ENCODE measurements at places on chromosomes 1 and 21.

DNA sequence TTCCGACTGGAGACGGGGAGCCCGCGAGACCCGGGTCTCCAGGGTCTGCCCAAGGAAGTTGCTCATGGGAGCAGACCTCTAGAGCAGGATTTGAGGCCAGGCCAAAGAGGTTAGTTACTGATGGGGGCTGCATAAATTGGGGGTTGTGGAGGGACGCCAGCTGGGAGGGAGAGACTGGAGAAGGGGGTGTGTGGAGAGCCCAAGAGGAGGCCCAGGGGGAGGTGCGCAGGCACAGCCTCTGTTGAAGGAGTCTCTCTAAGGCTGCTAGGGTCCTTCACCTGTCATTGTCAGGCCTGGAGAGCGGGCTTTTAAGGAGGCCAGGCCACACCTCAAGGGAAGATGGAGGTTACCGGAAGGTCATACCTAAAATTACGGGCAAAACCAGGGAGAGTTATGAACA lies 363 bp downstream of the PLA2G5 start:
- DNase-seq, result no peak

DNA sequence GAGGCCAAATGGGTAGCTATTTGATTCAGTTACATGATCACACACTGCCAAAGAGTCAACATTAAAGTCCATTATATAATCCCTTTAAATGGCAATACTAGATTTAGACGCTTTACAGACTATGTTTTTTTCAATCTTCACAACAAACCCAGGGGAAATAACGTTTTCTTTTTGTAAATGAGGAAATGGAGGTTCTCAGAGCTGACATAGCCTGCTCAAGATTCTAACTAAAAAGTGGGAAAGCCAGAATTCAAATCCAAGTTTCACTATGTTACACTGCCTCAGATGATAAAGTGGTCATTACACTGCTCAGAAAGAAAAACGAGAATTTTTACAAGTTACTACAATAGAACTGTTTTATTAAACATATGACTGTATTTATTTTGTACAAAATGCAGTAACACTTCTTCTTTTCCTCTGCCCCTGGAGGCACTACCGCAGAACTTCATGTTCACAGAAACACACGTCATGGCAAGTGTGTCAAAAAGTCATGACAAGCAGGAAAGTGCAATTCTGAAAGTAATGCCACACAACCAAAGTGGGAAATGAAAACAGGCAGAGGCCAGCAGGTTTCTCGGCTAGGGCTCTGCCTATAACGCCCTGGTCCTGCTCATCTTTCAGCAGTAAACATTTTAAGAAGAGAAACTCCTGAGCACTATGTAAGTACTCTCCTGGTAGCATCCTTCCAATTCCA lies 19.0 kb downstream of the THEMIS2 start:
- no peak for DNase-seq

DNA sequence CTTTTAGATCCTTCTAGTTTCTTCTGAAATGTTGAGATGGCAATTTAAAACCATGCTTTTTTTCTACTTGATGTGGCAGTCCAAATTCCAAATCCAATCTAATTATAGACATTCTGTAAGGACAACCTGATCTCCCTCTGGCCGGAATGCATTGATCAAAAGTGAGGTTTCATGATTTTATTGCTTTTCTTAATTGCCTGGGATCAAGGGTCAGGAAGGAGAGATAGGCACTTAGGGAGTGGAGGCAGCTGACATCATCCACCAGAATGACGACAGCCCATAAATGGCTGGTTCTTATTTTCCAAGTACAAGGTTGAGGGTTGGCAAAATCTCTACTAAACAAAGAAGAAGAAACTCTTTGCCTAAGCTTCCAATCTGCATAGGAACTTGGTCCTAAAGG lies 46.4 kb upstream of the SCCPDH start:
- DNase-seq, result no peak

GRCh38 chr1:67189953-67190352 lies 23.7 kb downstream of the IL23R start:
- DNase-seq, result no peak

GRCh38 chr1:29876902-29877301 lies 640.6 kb downstream of the PTPRU start:
- DNase-seq, result no peak

- no peak for DNase-seq
Measured at GRCh38 chr1:82091729-82092128, 291.0 kb downstream of the ADGRL2 start.

GRCh38 chr1:224113545-224113917 lies 380 bp upstream of the FBXO28 start:
- DNase-seq, result no peak

GRCh38 chr21:32437729-32438128 lies 25.2 kb downstream of the EVA1C start:
- no peak for DNase-seq

DNA sequence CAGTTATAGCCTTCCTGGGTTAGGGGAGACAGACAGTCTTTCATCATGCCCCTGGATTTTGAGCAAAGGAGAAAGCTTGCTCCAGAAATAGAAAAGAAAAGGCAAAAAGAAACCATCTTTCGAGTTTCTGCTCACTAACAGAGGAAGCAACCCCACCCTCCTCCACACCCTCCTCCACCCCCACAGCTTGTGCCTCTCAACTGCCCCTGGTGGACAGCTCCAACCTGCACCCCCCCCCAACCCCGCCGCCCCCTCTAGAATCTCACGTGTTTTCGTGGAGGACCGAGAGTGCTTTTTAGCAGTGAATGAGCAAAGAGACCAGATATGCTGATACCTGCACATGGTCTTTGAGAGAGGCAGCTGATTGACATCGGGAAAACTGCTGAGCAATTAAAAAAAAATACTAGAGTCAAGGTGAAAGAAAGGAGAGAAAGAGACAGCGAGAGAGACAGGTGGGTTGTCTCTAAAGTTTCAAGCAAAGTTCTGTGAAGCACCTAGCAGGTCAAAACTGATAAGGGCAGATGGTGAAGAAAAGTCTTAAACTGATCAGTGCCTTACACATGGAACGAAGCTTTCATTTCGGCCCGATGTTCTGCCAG lies 358.3 kb downstream of the KIF26B start:
- peak; percentile 59 for DNase-seq

DNA sequence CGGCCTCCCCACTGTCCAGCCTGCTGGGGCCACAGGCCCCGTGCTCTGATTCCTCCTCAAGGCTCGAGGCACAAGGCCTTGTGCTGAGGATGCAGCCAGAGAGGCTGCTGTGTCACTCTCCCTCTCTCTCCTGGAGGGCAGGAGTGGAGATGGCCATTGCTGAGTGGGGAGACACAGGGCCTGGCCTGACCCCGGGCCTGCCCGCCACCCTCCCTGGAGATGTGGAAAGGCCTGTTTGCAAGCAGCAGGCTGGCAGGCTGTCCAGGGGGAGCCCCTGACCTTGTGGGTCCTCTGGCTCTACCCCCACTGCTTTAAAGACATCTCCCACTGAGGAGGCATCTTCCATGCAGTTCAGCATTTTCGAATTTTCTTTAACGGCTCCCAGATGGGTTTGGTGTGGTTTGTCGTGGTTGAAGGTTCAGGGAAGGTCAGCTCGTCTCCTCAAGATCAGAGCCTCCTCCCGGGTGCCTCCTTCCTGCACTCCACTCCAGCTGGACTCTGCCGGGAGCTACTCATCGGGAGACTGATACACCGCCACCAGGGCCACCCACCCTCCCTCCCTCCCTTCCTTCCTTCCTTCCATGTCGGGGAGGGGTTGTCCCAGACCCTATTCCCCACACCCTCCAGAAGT lies 69.1 kb downstream of the SPSB1 start:
- DNase-seq, result no peak

GRCh38 chr1:22557341-22557950 lies 5.8 kb upstream of the EPHA8 start:
- no peak for DNase-seq
